ENCODE measurements at places on chromosomes 1 and 21.

DNA sequence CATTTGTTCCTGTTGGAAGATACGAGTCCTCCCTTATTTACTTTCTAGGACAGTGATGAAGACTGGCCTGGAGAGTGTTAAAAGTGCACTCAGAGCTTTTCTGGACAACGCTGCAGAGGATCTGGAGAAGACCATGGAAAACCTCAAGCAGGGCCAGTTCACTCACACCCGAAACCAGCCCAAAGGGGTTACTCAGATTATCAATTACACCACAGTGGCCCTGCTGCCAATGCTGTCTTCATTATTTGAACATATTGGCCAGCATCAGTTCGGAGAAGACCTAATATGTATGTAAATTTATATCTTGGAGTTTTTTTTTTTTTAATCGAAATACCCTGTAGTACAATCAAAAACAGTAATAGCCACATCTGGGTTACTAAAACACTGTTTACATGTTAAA, 190.5 kb downstream of the ZP4 start:
- DNase-seq: no peak

GRCh38 chr1:167964646-167965045, 27.8 kb upstream of the MPC2 start:
- DNase-seq: no peak

- DNase-seq: no peak
Observed at GRCh38 chr1:23118957-23119792, 49.5 kb downstream of the LUZP1 start.

DNA sequence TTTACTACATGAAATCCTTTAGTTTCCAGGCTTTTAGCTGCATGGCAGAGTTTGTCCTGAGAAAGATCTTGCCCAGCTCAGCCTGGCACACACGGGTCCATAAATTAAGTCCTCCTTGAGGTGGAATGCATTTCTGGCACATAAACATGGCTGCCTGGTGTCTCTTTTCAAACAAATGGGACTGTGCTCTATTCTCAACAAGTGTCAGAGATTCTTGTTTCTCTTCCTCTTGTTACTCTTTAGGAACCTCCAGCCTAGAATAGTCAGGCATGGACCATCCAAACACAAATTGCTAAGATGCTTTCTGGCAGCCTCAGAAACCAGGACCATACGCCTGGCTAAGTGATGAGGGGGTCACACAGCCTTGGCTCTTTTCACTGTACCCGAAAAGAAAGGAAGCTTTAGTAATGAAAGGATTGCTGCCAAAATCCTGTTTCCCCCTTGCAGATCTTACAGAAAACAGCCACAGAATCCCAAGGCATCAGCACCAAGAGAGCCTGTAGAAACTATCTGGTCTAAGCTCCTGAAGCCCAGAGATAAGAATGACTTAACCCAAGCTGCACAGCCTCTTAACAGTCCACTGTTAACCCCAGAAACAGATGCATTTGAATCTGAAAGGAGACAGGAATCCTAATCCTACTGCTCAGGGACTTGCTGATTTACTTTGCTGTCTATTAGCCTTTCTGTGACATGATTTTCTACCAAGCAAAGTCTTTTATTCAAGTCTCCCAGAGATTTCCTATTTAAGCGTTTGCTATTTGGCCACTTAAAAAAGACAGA, 31.9 kb upstream of the NRDC start:
- no peak for DNase-seq

DNA sequence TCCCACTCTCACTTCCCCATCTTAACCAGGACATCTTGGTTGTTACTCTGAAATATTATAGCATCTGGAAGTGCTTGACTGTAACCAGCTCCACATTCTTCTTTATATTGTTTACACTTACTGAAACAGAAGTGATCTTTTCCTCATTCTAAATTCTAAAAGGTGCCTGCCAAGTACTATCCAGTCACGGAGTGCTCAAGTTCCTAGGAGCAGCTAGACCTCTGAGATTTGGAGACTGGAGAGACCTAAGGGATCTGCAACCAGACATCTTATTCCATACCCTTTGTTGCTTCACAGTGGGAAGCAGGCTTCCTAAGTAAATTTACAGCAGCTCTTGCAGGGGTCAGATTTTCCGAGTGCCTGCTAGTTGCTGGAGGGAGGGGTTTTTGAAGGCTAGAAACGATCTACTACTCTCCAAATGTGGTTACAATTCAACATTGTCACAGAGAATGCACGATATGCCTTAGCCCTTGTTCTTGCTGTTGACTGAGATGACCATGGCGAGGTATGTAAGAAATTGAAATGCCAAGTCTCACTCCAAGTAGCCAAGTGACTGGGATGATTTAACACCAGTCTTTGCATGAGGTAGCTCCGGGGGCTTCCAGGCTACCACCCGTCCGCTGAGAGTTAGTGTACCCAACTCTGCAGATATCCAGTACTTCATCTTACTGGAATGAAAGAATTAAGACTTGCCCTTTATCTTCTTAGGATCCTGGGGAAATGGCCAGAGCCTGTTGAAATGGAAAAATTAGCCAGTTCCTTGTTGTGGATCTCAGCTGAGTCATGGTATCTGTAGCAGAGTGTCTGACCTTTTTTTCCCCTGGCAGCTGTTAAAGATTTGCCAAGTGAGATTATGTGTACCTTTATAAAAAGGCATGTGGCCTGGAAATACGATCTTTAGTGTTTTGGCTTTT, 150.8 kb downstream of the MAST2 start:
- DNase-seq: no peak

GRCh38 chr1:108121358-108122143, 78.6 kb downstream of the SLC25A24 start:
- no peak for DNase-seq

DNA sequence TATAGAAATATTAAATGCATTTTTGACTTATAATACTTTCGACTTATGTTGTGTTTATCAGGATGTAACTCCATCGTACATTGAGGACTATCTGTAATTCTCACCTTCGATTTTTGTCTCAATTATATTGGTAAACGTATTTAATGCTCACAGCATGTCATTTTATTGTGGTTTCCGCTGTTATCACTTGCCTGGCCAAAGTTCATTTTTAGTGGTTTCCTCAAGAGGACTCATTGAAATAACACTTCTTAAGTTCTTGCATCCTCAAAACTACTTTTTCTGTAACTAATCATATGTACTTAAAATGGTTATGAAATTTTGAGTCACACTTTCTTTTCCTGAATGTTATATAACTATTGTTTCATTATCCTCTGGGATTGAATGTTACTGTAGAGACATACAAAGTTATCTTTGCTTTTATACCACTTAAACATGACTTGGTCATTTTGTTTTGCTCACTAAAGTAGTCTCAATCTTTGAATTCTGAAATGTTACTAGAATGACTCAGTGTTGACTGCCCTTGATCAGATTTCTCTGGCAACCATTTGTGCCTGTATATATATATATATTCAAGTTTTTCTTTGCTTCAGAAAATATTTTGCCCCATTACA, 289.6 kb upstream of the PROX1 start:
- DNase-seq: no peak

DNA sequence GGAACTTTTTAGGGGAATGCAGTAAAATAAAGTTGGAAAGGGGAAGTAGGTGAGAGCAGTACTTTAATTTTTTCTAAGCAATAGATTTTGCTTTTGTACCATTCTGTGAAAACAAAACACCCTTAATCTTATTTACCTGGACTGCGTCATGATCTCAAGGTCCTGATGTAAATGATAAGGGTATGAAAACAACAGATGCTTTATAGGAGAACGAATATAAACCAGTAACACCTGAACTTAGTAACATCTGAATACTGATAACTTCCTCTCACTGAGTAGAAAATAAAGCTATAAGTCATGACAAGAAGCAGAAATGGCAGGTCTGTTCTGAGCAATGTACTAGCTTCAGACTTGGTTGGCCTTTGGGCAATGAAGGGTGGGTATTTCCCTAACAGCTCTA, 77.7 kb downstream of the GDAP2 start:
- no peak for DNase-seq

DNA sequence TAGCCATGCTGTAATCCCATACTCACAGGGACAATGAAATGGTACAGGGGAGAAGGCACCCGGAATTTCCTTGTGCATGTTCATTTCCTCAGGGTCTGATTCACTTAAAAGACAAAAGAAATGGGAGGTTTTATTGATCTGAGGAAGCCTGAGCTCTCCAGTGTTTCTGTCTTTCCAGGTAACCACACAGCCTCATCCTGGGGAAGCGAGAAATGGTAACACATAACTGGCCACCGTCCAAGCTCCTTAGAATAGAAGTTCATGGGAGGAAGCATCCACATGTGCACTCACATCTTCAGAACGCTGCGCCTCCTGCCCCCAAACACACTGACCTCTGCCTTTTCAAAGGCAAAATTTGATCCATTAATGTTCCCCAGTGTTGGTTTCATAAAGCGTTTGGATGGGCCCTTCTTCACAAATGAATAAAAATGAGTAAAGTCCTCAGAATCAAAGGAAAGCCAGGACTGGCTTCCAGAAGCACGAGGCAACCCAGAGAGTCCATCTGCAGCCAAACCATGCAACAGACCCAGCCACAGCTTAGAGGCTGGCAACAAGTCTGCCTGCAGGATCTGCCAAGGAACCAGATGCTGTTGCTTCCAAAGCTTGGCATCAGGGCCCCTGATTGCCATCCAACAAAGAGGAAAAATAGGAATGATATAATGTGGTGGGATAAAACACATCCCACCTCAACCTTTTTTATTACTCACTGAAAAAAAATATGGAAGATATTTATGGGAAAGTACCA, 120.3 kb downstream of the ZBTB18 start:
- no peak for DNase-seq

DNA sequence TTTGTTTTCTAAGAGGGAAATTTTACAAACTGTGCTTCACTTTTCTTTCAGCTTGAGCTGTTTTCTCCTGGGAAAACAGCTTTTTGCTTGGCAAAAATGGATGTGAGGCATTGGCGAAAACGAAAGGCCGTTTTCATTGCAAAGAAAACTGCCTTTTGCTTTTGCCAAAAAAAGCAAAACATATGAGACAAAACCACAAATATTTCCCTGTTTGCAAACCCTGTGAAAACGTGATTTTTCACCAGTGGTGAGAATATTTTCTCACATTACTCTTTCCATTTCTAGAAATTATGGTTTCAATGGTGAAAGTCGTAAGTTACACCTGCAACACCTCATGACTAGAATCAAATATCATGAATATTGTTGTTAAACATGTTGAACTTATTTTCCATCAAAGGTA, 74.0 kb upstream of the ZBTB18 start:
- no peak for DNase-seq

DNA sequence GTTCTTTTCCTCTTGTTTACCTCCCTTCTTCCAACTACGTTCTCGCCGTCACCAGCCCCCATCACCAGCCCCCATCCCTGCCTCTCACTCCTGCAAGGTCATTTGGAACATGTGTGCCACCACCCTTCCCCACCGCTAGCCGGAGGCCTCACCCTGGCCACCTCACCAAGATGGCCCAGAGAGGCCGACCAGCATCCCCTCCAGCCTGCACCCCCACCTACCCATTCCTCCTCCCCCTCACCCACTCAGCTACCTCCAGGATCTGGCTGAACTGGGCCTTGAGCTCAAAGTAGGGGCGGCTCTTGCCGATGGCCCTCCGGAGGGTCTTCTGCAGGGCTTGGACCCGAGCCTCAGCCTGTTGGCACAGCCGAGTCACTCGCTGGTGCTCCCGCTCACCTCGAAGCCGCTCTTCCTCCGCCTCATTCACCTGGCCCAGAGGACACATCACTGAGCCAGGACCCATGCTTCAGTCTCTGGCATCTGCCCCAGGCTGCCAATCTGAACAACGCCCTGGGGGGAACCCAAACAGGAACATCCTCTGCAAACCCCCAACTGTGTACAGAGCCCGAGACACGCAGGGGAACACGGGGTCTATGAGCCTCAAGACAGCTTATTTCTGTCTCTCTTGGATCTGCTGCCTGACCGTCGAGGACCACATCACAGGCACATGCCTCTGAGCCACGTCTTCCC, 12.8 kb downstream of the SH3BP5L start:
- no peak for DNase-seq

DNA sequence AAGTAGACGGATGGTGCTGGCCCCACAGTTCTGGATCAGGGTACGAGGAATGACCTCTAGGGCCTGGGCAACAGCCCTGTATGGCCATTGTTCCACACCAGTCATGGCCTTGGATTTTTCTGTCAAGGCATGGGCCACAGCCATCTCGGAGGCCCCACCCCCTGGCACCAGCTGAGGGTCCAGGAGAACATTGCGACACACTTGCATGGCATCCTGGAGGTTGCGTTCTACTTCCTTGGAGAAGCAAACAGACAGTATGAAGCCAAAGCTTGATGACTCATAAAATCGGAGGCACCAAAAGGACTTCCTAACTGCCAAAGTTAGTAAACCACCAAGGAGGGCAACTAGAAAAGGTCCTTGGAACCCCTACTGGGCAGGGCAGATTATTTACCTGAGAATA, 11.9 kb upstream of the VHLL start:
- no peak for DNase-seq

DNA sequence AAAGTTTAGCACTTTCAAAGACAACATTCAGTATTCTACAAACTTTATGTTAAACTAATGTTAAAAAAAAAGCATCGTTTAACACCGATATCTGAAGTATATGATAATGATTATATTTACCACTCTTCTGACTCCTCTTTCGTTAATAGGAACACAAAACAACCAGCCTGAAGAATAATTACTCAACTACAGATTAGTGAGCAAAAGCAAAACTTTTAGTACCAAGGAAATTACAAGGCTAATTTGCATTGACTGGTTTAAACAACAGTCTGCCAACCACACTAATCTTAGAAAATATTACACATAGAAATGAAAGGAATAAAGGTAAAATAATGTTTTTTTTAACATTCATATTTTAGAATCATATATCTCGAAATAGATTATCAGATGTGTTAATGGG, 500.7 kb downstream of the LMO4 start:
- no peak for DNase-seq

- no peak for DNase-seq
Observed at GRCh38 chr1:238619652-238620051, 728.9 kb upstream of the ZP4 start.

GRCh38 chr1:153698923-153699714, 20.6 kb downstream of the NPR1 start:
- no peak for DNase-seq

DNA sequence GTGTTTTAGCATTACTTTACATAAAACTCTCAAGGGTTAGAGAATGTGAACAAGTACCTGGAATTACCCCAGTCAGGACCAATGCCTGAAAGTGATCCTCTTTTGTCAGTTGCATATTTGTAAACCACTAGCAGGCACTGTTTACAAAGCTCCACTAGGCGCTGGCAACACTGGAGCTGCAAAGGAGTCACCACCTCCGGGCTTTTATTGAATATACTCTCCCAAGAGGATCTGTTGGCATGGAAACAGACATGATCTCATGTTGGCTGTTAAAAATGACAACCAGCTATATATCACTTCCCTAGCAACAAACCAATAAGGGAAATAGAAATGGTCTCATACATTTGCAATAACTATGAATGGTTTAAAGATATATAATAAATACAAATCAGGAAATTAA, 116.0 kb downstream of the TTLL7 start:
- DNase-seq: no peak

GRCh38 chr21:25375675-25376074, 231.6 kb downstream of the MRPL39 start:
- no peak for DNase-seq

DNA sequence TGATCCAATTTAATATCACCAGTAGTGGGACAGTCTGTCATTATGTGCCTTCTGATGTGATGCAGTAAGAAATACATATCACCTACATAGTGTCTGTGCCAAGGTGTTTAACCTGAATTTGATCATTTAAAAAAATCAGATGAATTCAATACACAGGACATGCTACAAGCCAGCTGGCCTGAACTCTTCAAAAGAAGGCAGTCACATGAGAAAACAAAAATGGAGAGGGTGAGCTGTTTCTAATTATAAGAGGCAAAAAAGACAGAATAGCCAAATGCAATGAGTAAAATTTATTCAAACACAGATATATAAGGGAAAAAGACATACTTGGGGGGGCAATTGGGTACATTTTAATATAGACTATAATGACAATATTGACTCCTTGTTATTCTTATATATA, 66.5 kb downstream of the ST3GAL3 start:
- no peak for DNase-seq
